ENCODE measurements at places on chromosomes 1 and 21.

GRCh38 chr1:85569122-85569521 lies 11.4 kb upstream of the CCN1 start:
- DNase-seq, result no peak

DNA sequence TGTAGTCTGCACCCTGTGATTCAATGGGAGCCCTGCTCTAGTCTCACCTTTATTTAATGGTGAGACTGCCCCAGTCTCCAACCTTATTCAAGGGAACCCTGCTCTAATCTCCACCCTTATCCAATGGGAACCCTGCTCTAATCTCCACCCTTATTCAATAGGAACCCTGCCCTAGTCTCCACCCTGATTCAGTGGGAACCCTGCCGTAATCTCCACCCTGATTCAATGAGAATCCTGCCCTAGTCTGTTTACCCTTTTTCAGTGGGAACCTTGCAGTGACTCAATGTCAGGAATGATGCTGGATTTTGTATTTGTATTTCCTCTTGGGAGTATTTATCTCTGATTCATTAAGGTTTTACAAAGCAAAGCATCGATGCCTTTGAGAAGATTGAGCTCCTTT lies 39.5 kb downstream of the TRPM2 start:
- no peak for DNase-seq

DNA sequence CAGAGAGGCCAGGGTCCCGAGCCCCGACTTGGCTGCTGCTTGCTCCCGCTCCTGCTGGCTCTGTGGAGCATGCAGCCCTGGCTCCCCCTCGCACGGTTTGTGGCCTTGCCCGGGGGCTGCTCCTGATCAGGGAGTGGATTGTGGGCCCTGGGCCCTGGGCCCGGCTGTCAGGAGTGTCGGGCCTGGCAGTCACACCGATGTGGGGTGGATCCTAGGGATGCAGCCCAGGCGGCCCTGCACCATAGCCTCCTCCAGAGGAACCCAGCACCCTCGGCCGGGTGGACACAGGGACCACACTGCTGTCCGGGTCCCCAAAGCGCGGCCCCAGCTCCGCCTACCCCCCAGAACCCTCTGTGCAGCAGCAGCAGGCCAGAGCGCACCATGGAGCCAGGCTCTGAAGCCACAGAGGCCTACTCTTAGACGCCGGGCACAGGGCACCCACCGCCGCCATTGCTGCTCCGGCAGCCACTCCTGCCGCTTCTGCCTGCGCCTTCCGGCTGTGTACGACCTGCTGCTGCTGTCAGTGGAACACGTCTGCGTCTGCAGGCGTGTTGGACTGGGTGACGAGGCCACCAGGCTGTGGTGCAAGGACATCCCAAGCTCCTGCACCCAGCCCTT lies 9.4 kb downstream of the SLX9 start:
- DNase-seq, result no peak

- DNase-seq, result no peak
Measured at GRCh38 chr21:45419162-45419561, 14.2 kb downstream of the COL18A1 start.

GRCh38 chr21:32316361-32317215 lies 17.9 kb downstream of the MRAP start:
- no peak for DNase-seq
